Kidney (tissue), 22 donors: ENCODE measurements at places on chromosomes 5 and 9. TPM values are rescaled to one million over a fixed set of nuclear protein-coding genes. Genes with fewer than 3 reads are reported as not detected.

- DNase-seq = no peak
These were observed 119.9 kb downstream of the C9orf152 start for GRCh38 chr9:110088099-110088498.

- DNase-seq = no peak
These were observed 26.3 kb upstream of the FANCC start for GRCh38 chr9:95343725-95344287.

DNA sequence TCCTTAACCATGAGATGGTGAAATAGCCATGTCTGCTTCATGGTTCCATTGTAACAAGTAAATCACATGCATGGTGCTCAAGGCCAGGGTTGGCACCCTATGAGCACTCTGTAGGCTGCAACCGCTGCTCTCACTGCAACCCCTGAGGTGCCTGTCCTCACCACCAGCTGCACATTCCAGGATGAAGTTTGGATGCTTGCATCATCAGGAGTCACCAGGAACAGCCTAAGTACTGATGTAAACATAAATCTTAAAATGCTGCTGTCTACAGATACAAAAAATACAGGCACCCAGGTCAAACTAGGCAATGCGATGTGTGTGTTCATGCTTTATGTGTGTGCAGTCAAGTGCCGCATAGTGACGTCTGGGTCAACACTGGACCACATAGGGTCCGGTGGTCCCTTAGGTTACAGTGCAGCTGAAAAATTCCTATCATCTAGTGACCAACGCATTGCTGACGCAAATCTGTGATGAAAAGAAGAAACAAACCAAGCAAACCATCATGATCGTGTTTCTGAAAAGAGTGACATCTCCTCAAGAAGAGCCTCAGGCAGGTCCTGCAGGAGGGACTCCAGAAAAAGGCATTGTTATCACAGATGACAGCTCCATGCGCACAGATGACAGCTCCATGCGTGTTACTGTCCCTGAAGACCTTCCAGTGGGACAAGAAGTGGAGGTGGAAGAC, 234.8 kb downstream of the AUH start:
- DNase-seq = no peak

DNA sequence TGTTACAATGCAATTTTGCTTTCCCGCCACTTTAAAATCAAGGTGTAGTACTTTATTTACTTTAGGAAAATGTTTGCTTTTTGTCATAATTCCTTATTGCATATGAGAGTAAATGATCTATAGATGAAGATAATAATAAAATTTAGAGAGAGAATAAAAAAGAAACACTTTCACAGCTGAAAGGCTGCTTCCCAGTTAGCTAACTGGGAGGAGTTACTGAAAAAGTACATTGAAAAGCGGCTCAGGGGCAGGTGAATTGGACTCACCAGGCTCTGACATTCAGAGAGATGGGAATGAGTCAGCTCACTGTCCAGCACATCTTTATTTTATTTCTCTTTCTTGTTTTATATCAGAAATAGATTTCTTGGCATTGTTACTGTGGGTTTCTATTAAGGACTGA, 131.7 kb upstream of the CCDC152 start:
- DNase-seq = no peak

DNA sequence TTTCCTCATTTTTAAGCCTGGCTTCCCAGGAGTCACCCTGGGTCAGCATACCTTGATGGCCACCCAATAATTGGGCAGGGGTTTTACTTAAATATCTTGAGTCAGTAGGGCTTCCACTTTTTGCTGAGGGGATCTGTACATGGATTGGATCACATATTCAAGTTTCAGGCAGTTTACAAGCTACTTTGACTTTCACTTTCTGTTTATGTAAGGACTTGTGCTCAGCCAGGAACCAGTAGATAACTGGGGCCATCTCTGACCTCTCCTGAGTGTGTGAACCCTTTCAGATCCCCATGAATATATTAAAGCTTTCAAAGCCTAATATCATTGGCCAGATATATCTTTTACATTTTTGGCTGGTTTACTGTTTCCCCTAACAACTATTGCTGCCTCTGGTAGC, 45.1 kb downstream of the SLCO6A1 start:
- no peak for DNase-seq

GRCh38 chr5:181054871-181055459, 14.9 kb downstream of the BTNL9 start:
- no peak for DNase-seq

DNA sequence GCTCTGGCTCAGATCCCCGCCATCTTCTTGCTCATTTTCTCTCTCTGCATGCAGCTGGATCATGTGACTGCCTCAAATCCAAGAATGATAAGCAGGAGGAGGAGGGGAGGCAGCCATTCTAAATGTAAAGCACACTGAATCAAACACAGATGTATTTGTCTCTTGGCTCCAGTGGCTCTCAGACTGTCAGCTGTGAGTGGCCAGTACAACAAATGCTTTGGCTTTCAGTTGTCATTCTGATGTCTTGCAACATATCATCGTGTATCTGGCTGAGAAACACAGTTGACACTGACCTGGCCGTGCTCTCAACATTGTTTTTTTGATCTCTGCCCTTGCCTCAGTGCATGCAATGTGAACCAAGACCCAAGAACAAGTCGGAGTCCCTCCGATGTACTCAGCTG, 233.1 kb downstream of the ADAMTSL1 start:
- no peak for DNase-seq

DNA sequence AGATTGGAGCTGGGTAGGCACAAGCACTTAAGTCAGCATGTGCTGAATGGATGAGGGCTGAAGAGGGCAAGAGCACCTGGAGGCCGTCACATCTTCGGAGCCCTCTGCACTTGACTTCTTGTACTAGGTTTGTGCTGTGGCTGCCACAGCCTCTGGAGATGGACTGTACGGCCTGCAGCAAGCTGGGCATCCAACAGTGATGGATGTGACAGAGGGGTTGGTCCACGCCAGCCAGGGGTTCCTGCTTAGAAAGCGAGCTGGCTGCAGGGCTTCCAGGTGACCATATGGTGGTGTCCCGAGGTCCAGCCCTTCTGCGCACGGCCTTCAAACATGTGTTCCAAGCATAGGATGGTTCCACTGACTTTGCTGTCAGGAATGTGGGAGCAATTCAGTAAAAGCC, 65.1 kb upstream of the PHYKPL start:
- DNase-seq = peak; percentile 43

DNA sequence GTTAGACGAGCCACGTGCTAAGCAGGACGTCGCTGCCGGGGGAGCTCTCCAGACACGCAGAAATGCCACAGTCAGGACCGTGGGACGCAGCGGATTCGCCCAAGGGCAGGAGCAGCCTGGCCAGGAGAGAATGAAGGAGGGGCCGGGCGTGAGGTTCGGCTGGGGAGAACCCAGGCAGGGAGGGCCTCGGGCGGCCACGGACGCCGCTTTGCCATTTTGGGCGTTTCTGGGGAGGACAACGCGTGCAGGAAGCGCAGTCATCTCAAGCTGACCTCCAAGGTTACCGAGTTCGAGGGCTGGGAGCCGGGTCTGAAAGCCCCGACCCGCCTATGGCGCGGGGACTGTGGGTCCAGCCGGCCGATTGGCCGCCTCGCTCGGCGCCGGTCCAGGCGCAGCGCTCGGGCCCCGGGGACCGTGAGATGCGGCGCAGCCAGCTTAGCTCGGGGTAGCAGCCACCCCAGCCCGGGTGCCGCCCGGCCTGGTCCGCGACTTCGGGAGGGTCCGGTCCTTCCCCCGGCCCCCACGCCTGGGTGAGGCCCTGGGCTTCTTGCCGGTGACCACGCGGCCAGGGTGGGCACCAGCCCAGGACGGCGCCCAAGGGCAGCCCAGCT, 760 bp upstream of the MAN1B1 start:
- peak; percentile 37 for DNase-seq

DNA sequence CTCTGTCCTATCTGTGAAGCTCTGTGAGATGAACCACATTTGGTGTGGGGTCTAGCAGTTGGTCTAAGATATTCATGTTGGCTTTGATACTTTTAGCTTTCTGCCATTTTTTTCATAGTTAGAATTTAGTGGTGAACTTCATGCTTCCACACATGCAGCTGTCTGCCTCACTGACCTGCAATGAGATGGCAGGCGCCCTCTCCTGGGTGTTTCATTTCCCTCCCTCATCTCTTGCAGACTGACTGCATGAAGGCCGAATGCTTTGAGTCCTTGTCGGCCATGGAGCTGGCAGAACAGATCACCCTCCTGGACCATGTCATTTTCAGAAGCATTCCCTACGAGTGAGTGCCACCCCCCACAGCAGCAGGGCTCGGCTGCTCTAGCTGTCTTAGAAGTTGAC, 26.1 kb upstream of the CKMT2 start:
- DNase-seq = no peak

The EQTN gene
- not detected for polyA plus RNA-seq

The SLC36A2 gene
- polyA plus RNA-seq = 46.2 TPM

The LOX gene
- polyA plus RNA-seq = 3.4 TPM

The WWC1 gene
- 74.4 TPM for polyA plus RNA-seq

The CYSRT1 gene
- polyA plus RNA-seq = 1.3 TPM

The AJM1 gene
- 2.5 TPM for polyA plus RNA-seq

The THBS4 gene
- 1.8 TPM for polyA plus RNA-seq
